ENCODE measurements at places on chromosomes 7 and 10.

DNA sequence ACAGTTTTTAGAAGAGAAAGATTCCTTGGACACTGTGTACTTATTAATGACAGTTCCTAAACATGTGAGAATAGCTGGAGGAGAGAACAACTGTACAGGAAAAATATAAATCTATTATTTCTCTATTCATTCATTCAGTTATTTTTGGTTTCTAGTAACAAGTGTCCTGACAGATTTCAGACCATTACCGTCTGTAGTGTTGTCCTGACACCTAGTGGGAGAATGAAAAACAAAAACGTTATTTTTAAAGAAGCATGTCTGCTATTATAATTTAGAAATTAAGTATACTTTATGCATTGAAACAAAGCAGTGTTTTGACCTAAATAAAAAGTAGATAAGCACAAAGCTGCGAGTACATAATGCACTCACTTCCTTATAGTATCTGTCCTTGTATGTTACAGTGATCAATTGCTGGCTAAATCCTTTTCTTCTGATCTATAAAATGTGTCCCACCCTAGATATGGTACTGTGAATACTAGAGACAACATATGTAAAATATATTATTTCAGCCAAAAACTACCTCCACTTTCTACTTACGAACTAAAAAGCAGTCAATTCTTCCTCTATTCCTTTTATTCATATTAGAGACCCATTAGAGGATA is 575.6 kb downstream of the ARL4A start:
- no peak for DNase-seq

DNA sequence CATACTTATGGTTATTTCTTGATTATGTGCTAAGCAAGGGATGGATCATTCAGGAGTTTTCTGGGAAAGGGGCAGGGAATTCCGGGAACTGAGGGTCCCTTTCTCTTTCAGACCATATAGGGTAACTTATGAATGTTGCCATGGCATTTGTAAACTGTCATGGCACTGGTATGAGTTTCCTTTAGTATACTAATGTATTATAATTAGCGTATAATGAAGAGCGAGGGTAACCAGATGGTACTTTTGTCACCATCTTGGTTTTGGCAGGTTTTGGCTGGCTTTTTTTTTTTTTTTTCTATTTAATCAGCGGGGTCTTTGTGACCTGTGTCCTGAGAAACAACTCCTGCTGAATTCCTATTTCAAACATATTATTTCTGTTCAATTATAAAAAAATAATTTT is 237.6 kb upstream of the PTER start:
- DNase-seq = no peak

- no peak for DNase-seq
These were observed 9.4 kb upstream of the TES start for GRCh38 chr7:116200963-116201362.

DNA sequence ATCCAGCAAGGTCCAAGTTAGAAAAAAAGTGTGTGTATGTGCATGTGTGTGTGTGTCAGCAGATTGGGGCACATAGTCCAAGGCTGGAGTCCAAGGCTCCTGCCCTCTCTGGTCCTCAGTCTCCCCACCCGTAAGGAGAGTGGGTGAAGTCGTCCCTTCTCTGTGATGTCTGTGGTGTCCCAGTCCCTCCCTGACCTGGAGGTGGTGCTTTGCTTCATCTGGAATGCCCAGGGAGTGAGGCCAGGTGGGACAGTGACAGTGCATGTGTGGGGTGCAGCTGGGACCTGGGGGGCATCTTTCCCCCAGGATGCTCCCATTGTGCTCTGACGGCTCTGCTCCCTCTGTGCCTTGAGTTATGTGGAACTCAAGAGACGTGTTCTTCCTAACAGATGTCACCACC is 18.0 kb downstream of the AQP1 start:
- DNase-seq = no peak

GRCh38 chr7:127968547-127968946 is 62.7 kb downstream of the LRRC4 start:
- no peak for DNase-seq

DNA sequence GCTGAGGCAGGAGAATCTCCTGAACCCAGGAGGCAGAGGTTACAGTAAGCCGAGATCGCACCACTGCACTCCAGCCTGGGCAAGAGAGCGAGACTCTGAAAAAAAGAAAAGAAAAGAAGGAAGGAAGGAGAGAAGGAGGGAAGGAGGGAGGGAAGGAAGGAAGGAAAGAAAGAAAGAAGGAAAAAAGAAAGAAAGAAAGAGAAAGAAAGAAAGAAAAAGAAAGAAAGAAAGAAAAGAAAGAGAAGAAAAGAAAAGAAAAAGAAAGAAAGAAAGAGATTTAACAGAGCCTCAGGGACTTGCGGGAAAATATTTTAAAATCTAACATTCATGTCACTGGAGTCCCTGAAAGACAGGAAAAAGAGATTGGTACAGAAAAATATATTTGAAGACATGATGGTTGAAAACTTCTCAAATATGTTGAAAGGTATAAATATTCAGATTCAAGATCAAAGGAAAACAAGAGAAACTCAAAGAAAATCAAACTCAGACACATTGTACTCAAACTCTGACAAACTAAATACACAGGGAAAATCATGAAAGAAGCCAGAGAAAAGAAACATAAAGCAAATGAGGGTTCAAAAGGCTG is 25.3 kb upstream of the DNAAF5 start:
- no peak for DNase-seq

- DNase-seq = no peak
These were observed 13.9 kb upstream of the AHCYL2 start for GRCh38 chr7:129210989-129211312.

Data from stimulated activated CD4-positive, alpha-beta T cell treated with anti-CD3 and anti-CD28 coated beads, Interleukin-12 subunit alpha, Interleukin-12 subunit beta, amount 100 ng/mL, for 48 hours (primary cell).